Stimulated activated CD4-positive, alpha-beta T cell treated with anti-CD3 and anti-CD28 coated beads, Interleukin-1b, Interleukin-23, amount 100 ng/mL, for 4 hours (primary cell): ENCODE measurements at places on chromosomes 5 and 9.

GRCh38 chr9:130328349-130328801, 62.8 kb downstream of the HMCN2 start:
- DNase-seq = no peak

DNA sequence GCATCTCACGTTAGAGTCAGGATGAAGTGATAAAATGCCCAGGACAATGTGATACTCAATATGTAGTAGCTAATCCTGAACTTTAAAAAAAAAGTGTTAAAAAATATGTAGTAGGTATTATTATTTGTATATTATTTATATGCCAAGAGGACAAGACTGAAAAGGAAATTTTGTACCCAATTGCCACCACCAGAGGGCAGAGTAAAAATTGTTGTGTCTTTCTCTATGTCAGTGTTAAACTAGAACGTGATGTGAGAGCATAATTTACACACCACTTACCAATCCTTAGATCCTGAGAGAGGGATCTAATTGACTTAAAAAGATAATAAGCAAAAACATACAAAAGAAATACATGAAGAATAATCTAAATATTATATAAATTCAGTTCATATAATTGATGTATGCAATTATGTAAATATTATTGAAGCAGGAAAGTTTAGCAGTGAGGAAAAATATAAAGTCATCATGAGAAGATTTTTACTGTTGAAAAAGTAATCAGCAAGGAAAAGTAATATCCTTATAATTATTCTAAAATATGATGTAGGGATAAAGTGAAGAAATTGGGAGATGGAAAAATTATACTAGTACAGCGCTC, 288.9 kb downstream of the RAB3C start:
- peak; percentile 20 for DNase-seq

GRCh38 chr9:131116281-131117120, 8.9 kb upstream of the NUP214 start:
- DNase-seq = no peak

GRCh38 chr9:118896324-118897000, 472.8 kb downstream of the BRINP1 start:
- DNase-seq = no peak

- no peak for DNase-seq
Observed at GRCh38 chr9:90864779-90865178, 63.2 kb downstream of the SYK start.

DNA sequence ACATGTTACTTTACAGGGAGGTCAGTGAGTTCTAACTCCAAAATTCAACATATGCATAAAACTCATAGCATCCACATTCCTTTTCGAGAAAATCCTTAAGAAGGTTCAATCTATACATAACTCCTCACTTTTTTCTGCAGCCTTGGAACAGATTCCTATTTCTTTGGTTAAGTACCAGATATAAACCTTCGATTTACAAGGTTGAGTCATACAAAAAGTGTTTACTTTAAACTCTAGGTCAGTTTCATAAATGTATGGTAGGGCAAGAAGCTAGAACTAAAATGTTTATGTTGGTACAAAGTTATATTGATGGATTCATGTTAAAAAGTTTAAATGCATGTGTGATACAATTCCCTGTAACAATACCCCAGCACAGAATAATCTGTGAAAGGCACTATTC, 19.4 kb downstream of the CDKN2AIPNL start:
- no peak for DNase-seq

DNA sequence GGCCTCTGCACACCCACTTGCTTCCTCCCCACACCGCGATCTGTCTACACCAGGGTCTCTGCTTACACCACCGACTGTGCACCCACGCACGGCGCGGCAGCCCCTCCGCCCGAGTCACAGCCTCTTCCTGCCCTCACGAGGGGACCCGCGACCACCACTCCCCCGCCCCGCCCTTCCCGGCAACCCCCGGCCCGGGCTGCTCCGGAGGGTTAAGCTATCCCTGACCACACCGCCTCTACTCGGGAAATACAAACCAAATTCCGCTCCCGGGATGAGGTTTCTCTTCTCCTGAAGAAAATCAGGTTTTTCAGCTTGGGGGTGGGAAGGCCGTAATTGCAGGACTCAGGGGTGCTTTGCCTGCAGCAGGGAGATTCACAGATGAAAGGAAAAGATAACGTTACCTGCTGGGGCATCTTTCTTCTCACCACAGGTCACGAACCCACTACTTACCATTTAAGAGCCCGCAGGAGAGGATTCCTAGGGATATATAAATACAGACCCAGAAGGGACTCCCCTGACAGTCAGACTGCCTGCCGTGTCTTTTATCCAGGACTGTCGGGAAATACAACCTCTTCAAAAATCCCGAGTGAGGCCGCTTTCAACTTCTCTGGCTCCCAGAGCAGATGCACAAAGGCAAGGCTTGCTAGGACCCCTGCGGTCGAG, 63.5 kb downstream of the ROR2 start:
- no peak for DNase-seq

DNA sequence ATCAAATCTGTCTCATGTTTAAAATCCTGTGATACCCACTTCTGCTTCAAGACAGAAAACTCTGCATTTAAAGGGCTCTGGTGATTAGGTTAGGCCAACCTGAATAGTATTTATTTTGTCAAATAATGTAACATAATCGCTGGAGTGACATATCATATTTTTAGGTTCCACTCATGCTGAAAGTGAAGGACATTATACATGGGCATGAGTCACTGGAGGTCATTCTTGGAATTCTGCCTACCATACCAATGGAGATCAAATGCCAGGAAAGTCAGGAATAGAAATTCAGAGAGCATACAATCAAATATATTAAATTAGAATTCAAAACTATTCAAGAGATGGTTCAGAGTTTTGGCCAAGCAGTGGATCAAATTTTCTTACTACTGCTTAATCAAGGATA, 97.1 kb upstream of the PRSS3 start:
- DNase-seq = no peak

GRCh38 chr9:137817236-137818200, 60.1 kb upstream of the CACNA1B start:
- DNase-seq = no peak

DNA sequence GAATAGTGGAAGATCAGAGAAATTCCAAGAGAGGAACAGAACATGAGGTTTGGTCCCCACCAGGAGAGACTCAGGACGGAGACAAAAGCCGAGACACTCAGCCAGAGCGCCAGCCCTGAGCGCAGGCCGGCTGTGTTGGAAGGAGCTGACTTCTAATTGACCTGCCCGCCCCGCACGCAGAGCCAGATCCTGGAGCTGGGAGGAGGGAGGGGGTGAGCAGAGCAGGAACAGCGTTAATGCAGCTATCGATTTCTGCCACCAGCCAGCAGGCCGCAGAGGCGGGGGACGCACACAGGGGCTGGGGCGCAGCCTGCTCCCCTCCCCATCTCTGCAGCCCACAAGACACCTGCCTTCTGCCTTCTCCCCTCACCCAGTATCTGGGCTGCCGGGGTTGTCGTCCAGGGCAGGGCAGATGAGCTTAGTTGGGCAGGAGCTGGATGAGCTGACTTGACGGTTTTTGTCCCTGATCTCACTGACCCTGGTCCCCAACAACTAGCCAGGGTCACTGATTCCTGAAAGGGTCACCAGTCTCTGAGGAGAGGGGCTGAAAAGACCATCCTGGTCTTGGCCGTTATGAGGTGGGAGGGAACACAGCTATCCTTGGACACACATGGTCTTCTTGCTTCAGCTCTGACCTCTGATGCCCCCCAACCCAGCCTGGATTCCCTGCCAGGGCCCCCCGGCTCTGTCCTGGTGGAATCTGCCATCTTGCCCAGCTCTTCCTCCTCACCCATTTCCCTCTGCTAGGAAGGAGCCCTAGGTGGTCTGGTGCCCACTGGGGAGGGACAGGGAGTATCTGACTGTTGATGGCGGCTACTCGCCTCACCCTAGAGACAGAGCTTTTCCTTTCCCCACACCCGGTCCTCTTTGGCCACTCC, 29.8 kb downstream of the CXXC5 start:
- no peak for DNase-seq

DNA sequence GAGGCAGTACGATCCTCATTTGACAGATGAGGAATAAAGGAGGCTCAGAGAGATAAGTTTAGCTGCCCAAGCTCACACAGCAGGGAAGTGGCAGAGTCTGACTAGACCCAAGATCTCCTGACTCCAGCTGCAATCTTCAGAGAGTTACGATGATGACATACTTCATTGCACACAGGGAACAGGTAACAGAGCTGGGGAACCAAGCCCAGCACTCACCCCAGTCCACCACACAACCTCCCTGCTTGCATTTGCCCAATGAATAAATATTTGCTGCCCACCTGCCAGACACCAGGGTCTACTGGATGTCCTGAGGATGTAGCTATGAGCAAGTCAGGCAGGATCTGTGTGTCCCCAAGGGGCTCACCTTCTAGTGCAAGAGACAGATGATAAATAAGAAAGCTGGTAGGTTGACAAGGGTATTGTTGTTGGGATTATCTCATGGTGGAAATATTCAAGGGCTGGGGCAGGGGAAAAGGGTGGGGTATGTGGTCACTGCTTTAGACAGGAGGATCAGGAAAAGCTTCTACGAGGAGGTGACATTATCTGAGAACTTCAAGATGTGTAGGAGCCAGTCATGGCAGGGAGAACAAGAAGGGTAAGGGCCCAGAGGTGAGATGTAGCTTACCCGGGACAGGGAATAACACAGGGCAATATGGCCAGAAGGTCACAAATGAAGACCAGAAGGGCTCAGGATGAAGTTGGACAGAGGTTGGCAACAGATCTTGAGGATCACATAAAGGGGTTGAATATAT, 28.6 kb upstream of the CPEB4 start:
- no peak for DNase-seq
